ENCODE measurements at places on chromosomes 3 and 15.
A peak's percentile ranks its signal among the peaks of the same experiment; 100 is the strongest.

GRCh38 chr3:111733154-111733553 lies 125.9 kb upstream of the PHLDB2 start:
- no peak for DNase-seq

DNA sequence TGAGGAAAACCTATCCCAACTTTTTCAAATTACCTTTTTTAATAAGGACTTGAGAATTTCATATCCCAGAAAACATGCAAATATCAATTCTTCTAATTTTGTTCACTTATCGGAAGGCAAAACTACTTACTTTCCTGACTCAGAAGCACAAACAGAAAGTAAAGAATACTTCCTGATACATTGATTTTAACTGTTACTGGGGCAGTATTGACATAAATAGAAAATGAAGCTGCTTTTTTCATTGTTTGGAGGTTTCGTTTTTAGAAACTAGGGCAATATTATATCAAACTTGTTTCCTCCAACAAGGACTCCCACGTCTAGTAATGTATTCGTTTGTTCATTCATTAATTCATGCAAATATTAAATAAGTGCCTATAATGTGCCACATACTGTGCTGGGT lies 19.1 kb downstream of the PAQR9 start:
- no peak for DNase-seq

- DNase-seq, result no peak
These were observed 176.5 kb upstream of the KCNMB2 start for GRCh38 chr3:178359728-178360127.

DNA sequence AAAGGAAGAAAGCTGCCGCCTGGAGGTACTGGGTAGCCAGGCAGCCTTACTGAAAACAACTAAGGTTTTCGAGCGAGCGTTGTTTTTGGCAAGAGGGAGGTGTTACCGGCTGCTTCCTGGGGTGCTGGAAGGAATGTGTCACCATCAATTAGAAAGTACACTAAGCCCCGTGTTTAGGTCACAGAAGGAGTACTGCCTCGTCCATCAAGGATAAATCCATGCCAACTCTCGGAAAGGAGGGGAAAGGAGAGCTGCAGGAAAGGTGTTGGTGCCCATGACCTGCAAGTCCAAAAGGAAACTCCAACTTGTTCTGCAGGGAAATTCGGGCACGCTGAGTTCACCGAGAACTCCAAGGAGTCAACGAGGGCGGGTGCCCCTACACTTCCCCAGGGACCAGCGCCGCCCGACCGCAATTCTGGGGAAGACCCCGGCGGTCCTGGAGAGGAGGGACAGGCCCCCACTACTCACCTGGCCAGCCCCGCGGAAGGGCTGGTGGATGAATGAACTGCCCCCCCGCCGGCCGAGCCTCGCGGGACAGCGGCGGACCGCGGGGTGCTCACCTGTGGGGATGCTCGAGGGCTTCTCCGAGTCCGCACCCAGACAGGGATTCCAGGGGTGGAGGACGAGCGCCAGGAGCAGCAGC lies 542 bp downstream of the PLOD2 start:
- peak; percentile 2 for DNase-seq

DNA sequence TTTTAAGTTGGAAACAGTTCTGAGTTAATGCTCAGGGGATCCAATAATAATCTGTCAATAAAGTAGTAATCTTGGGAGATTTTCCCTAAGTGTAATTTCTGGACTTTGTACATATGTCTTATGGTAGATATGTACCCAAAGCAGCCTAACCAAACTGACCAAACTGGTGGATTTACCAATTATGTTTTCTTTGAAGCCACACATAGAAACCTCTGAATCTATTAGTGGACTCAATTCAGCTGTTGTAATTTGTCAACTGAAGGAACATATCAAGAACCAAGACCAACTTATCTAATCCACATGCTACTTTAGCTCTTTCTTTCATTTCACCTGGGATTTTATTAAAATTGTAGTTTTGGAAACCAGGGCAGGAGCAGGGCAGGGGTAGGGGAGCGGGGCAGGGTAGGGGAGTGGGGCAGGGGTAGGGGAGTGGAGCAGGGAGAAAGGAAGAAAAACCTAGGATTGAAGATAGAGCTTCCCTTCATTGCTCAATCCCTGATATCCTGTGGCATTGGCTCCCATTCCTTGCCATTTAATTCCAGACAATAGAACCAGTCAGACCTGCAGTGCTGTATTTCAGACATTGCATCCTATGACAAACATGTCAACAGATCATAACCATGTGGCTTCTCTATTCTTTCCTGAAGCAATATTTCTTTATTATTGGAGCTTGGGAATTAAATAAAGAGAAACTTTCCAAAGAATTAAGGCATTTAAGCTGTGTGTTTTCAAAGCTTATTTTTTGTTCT lies 101.8 kb downstream of the NFKBIZ start:
- no peak for DNase-seq

DNA sequence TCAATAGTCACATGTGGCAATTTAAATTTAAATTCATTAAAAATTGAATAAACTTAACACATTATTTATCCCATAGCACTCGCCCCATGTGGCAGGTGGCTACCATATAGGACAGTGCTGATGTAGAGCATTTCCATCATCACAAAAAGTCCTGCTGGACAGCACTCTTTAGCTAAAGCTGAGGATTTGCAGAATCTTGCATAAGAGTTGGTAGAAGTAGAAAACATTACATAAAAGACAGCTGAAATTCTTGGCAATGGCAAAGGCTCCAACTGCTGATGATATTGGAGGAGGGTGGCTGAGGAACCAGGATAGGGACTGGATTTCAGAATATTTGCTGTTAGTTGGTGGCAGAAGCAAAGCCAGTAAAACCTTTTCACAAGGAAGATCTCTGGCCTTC lies 230.7 kb upstream of the SATB1 start:
- DNase-seq, result no peak

DNA sequence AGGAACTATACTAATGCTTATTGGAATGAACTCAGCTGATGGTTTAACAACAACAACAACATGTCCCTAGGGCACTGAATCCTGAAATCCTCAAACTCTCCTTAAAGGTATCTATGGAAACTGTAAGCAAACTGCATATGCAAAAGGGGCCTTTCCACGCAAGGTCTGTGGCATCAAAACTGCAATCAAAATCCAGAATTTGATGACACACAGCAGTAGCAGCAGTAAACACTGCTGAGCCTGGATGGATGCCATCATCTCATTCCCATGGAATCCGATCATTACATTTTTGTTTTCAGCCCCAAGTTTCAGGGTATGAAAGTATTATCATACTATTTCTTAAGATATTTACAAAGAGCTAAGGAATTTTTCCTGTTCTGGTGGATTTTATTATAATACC lies 399.7 kb downstream of the VPS13C start:
- no peak for DNase-seq

DNA sequence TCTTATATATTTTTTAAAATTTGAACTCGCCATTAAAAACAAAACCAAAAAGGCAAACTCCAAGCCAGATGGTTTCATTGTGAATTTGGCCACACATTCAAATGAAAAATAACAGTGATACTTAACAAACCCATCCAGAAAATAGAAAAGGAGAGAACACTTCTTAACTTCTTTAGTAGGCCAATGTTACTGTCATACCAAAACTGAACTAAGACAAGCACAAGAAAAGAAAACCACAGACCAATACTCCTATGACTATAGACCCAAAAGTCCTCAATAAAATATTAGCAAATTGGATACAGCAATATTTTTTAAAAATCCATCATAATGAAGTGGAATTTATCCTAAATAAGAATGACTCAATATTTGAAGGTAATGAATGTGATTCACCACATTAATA lies 73.5 kb upstream of the ALDH1A3 start:
- DNase-seq, result no peak

DNA sequence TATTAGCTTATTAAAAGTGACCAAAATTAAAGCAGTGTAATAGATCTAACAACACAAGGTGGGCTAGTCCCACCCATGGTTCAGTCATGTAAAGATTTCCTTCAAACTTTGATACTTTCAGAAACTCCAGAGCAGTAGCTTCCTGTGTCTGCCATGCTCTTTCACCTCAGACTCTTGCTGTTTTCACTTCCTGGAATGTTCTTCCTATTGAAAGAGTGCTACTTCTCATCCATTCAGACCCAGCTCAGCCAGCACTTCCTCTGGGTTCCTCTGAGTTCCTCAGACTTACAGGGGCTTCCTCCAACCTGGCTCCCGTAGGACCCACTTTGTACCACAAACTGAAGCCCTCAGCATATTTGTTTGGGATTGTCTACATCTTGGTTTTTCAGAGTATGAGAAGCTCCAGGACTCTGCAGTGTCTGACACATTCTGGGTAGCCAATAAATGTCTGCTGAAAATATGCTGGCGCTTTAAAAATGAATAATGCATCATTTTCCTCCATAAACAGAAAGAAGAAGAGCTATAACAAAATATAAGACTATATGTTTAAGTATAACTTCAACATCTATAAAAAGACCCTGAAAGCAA lies 18.0 kb downstream of the NCEH1 start:
- peak; percentile 6 for DNase-seq

DNA sequence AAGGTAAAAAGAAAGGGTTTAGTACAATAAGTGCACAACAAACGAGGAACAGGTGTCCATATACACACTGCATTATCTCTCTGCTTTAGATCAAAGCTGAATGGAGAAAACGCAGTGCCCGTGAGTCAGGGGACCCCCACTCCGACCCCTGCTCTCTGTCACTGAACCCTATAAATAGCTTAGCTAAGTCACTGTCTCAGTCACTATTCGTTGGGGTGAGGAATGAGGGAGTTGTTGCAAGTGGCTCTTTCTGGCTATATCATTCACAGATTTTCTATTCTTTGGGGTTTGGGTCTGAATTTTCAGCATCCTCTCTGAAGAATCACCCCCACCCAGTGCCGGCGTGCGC lies 458 bp upstream of the STAC start:
- no peak for DNase-seq

DNA sequence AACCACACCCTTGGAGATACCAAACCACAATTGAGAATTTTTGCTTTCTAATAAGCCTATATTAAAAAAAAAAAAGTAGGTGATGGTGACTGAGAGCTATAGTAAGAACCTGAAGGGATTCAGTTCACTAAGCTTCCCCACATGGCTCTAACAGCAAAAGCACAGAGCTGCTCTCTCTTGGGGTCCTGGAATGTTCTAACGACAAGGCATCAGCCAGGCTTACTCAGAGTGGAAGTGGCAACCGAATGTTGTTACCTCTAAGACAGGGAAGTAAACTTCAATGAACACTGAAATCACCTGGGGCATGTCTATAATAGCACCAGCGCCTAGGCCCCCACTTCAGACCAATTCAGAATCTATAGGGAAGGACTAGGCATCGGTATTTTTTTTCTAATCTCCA lies 397.7 kb downstream of the MAGI1 start:
- no peak for DNase-seq

- DNase-seq, result no peak
These were observed 144.8 kb downstream of the SUCLG2 start for GRCh38 chr3:67509471-67510075.

DNA sequence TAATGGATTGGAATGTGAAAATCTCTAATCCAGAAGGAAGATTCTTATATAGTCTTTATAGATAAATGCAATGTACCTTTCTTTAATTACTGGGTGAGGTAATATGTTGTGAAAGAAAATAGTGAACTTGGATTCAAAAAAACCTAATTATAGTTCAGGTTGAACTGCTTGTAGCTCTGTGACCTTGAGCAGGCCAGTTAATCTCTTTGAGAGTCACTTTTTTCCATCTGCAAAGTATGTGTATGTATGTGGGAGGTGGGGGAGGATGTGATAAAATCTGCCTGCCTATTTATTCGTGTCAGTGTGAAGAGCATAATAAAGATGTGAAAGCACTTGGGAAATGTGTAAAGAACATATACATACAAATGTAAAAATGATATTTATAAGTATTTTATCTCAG lies 34.4 kb downstream of the GLCE start:
- no peak for DNase-seq

GRCh38 chr3:174251681-174252080 lies 607.5 kb upstream of the NAALADL2 start:
- DNase-seq, result no peak

DNA sequence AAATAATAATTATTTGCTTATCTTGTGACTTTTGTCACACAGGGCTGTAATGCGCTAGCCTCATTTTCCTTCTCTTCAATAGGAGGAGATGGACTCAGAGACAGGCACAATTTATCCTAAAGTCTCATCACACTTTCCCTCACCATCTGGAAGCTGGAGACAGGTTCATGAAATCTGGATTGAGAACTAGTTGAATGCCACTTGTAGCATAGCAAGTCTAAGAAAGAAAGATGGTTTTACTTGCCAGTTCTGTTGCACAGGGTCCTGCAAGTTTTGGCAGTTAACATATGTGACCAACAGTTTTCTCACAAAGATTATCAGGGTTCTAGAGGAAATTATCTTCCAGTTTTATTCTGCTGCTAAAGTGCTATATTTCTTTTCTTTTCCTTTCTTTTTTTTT lies 9.0 kb upstream of the ZSCAN2 start:
- DNase-seq, result no peak

DNA sequence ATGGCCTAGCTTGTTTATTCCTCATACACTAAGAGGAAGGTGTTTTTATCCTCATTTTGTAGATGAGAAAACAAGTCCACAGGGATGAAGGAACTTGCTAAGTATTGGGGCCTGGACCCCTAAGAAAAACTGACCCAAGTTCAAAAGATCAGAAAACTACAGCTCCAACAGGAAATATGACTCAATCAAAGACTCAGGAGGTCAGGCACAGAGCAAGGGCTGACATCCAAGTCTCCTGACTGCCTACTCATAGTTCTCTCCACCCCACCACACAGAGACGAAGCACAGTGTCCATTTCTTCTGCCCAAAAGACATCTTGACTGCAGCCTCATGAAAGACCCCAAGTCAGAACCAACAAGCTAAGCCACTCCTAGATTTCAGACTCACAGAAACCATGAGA lies 26.9 kb upstream of the TPM1 start:
- no peak for DNase-seq

- DNase-seq, result no peak
These were observed 203.5 kb upstream of the TBC1D5 start for GRCh38 chr3:17945799-17946399.

DNA sequence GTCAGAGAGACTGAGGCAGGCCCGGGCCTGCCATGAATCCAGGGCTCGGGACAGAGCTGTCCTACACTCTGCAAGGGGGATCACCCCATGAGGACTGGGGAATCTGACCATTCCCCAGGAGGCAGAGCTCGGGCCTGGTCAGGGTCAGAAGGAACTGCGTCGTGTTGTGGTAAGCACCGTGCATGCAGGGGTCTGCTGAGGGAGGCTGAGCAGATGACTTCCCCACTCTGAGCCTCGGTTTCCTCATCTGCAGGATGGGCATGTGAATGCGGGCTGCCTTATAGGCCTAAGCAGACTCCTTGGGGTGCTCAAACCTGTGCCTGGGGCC lies 61.6 kb upstream of the IQSEC1 start:
- DNase-seq, result no peak

GRCh38 chr3:14938954-14939353 lies 8.4 kb upstream of the NR2C2 start:
- DNase-seq, result no peak

GRCh38 chr3:158105710-158106253 lies 438 bp downstream of the SHOX2 start:
- DNase-seq, result no peak

GRCh38 chr15:39574427-39574826 lies 6.5 kb upstream of the THBS1 start:
- no peak for DNase-seq

- no peak for DNase-seq
These were observed 755.9 kb upstream of the LMCD1 start for GRCh38 chr3:7745711-7746110.

- DNase-seq, result no peak
These were observed 3.2 kb upstream of the CNOT10 start for GRCh38 chr3:32681811-32682210.

GRCh38 chr3:126424039-126424717 lies 29.5 kb downstream of the CFAP100 start:
- no peak for DNase-seq

Measured in germinal center (tissue), 1 donor.